Esophagus (tissue), 2 donors: ENCODE measurements at places on chromosomes 2 and 18. TPM values are rescaled to one million over a fixed set of nuclear protein-coding genes. Genes with fewer than 3 reads are reported as not detected.

The LBX2 gene
- polyA plus RNA-seq: 0.12 TPM

The PNO1 gene
- polyA plus RNA-seq: 3.8 TPM

The RIT2 gene
- not detected for polyA plus RNA-seq

The AKAIN1 gene
- polyA plus RNA-seq: not detected

The COL5A2 gene
- polyA plus RNA-seq: 5.5 TPM

The SLC19A3 gene
- 0.14 TPM for polyA plus RNA-seq

The PSTPIP2 gene
- polyA plus RNA-seq: 6.4 TPM

The LHCGR gene
- 1.1 TPM for polyA plus RNA-seq

The SMAD7 gene
- polyA plus RNA-seq: 4.4 TPM

The GALNT5 gene
- 5.6 TPM for polyA plus RNA-seq

The EVX2 gene
- not detected for polyA plus RNA-seq

The MROH2A gene
- polyA plus RNA-seq: 0.99 TPM

The REG1B gene
- 0.34 TPM for polyA plus RNA-seq

The IL36RN gene
- polyA plus RNA-seq: 38.4 TPM

The HOXD3 gene
- 0.35 TPM for polyA plus RNA-seq

The CD8B2 gene
- polyA plus RNA-seq: 0.10 TPM

The RRM2 gene
- 14.8 TPM for polyA plus RNA-seq

The LINC00305 gene
- polyA plus RNA-seq: not detected

The SERPINB13 gene
- polyA plus RNA-seq: 233 TPM

The KIF1A gene
- polyA plus RNA-seq: 0.06 TPM

The R3HDM1 gene
- polyA plus RNA-seq: 6.8 TPM

The ZSWIM2 gene
- polyA plus RNA-seq: not detected

The PTPRM gene
- 10.4 TPM for polyA plus RNA-seq

The EPB41L3 gene
- polyA plus RNA-seq: 13.6 TPM

The WDR75 gene
- 16.5 TPM for polyA plus RNA-seq
